Naive thymus-derived CD8-positive, alpha-beta T cell (primary cell): ENCODE measurements at places on chromosomes 7 and 10. TPM values are rescaled to one million over a fixed set of nuclear protein-coding genes. Genes with fewer than 3 reads are reported as not detected.

Gene VWDE
- total RNA-seq: 3.5 TPM

Gene GDF2
- total RNA-seq: not detected

Gene H2AZ2
- total RNA-seq: 156 TPM

Gene PIK3AP1
- total RNA-seq: 5.2 TPM

Gene DDC
- total RNA-seq: not detected

Gene MMP21
- total RNA-seq: 0.18 TPM

Gene CCDC3
- total RNA-seq: 0.10 TPM

Gene CREB5
- 0.23 TPM for total RNA-seq

Gene SPDYE9
- total RNA-seq: not detected

Gene C7orf57
- not detected for total RNA-seq

- H3K4me1 ChIP-seq: peaks cover 31% of the 10 kb centered on the region
- H3K27ac ChIP-seq: no peak overlapping the region
- H3K4me3 ChIP-seq: no peak overlapping the region
- peaks cover 7% of the 10 kb centered on the region for H3K36me3 ChIP-seq
- DNase-seq: no peak
- no peaks in the 10 kb centered on the region for H3K27me3 ChIP-seq
These were observed 2.8 kb downstream of the SAMD9L start for GRCh38 chr7:93145354-93145753.

DNA sequence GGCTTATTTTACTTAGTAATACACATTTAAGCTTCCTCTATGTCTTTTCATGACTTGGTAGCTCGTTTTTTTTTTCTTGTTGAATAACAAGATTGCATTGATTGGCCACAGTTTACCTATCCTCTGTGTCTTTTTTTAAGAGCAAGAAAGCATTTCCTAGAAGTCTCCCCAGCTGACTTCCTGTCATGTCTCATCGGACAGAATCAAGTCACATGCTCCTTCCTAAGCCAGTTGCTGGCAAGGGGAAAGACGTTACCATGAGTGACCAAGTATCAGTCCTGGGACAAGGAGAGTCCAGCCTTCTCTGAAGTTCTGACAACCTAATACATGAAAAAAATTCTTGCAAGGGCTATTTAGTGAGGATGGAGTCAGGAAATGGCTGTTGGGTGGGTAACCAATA lies 24.9 kb upstream of the SFRP5 start:
- H3K27ac ChIP-seq: peak overlapping the region; percentile 7

- H3K27me3 ChIP-seq: no peaks in the 10 kb centered on the region
- peaks cover 2% of the 10 kb centered on the region for H3K4me1 ChIP-seq
- peaks cover 3% of the 10 kb centered on the region for H3K36me3 ChIP-seq
- DNase-seq: no peak
- H3K27ac ChIP-seq: no peak overlapping the region
These were observed 34.2 kb upstream of the IGFBP3 start for GRCh38 chr7:45955286-45955685.

GRCh38 chr10:6161921-6162320 lies 40.8 kb upstream of the PFKFB3 start:
- no peaks in the 10 kb centered on the region for H3K27me3 ChIP-seq
- peaks cover 35% of the 10 kb centered on the region for H3K4me1 ChIP-seq
- peaks cover 18% of the 10 kb centered on the region for H3K36me3 ChIP-seq

DNA sequence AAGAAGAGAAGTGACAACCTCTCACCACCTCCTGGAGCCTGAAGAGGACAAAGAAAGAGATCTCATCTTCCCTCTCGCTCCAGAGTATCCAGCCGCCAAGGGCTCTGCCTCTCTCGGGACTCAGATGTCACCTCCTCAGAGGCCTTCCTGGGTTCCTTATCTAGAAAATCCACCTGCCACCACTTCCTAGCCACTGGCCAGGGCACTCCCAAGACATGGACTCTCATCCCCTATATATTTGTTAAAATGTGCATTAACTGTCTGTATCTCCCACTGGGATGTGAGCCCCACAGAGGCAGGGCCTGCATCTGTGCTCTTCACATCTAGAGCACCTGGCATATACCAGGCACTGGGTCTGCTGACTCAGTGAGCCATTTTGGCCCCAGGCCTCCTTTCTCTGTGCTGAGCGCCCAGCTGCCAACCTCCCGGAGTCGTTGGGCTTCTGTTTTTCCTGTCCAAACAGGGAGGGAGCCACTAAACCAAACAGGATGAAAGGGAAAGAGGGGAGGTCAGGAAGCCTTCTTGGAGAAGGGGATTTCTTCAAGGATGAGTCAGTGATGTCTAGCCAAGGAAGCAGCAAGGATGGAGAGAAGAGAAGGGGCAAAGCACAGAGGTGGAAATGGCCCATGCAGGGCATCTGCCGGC lies 58.9 kb downstream of the KCNMA1 start:
- H3K4me3 ChIP-seq: no peak overlapping the region
- H3K36me3 ChIP-seq: no peaks in the 10 kb centered on the region
- no peaks in the 10 kb centered on the region for H3K27me3 ChIP-seq
- no peaks in the 10 kb centered on the region for H3K4me1 ChIP-seq

GRCh38 chr7:8773518-8773917 lies 340.1 kb downstream of the NXPH1 start:
- no peaks in the 10 kb centered on the region for H3K36me3 ChIP-seq
- H3K27ac ChIP-seq: no peak overlapping the region
- H3K4me1 ChIP-seq: no peaks in the 10 kb centered on the region
- no peak overlapping the region for H3K4me3 ChIP-seq
- no peak for DNase-seq

DNA sequence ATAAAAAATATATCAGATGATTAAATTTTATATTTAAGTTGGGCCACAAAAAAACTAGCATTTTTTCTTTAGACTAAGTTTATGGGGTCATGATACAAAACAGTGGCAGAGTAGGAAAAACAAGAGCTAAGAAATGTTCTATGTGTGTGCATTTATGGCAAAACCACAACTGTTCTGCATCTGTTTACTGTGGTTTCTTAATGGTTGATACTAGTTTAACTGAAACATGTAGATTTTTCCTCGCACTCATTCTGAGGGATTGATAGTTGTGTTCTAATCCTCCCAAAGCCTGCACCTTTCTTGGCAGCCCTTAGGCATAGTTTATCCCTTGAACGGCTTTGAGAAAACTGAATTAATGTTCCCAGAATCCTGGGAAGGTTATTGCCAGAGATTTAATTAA lies 66.6 kb upstream of the PHYHIPL start:
- no peak overlapping the region for H3K27ac ChIP-seq
- DNase-seq: no peak
- no peaks in the 10 kb centered on the region for H3K4me1 ChIP-seq
- no peaks in the 10 kb centered on the region for H3K36me3 ChIP-seq
- H3K4me3 ChIP-seq: no peak overlapping the region
- H3K27me3 ChIP-seq: no peaks in the 10 kb centered on the region

DNA sequence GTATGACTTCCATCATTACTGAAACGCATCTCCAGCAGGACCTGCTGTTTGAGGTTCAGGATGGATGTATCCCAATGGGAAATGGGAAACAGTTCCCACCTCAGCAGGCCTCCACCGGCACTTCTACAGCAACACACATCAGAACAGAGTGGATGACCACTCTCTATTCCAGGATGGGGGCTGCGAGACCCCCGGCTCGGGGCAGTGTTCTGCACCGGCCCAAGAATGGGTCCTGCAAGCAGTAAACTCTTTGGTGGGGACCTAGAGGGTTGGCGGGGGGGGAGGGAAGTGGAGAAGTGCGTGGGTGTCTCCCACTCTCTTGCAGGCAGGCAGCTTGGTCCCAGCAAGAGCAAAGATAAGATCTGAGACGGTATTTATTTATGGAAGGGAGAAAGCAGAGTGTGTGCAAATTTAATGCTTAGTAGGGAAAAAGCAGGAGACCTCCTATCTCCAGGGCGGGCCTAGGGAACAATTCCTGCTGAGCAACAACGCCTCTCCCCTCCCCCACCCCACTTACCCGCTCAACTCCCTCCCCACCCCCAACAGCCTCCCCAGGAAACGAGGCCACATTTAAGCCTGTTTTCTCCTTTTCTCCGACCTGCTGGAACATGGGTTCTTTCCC lies 4.0 kb downstream of the SFMBT2 start:
- no peaks in the 10 kb centered on the region for H3K36me3 ChIP-seq
- peaks cover 75% of the 10 kb centered on the region for H3K4me1 ChIP-seq

- no peaks in the 10 kb centered on the region for H3K4me1 ChIP-seq
- H3K4me3 ChIP-seq: no peak overlapping the region
- DNase-seq: no peak
- H3K27me3 ChIP-seq: no peaks in the 10 kb centered on the region
- H3K27ac ChIP-seq: no peak overlapping the region
These were observed 44.0 kb upstream of the SEMA3A start for GRCh38 chr7:84238596-84238995.

DNA sequence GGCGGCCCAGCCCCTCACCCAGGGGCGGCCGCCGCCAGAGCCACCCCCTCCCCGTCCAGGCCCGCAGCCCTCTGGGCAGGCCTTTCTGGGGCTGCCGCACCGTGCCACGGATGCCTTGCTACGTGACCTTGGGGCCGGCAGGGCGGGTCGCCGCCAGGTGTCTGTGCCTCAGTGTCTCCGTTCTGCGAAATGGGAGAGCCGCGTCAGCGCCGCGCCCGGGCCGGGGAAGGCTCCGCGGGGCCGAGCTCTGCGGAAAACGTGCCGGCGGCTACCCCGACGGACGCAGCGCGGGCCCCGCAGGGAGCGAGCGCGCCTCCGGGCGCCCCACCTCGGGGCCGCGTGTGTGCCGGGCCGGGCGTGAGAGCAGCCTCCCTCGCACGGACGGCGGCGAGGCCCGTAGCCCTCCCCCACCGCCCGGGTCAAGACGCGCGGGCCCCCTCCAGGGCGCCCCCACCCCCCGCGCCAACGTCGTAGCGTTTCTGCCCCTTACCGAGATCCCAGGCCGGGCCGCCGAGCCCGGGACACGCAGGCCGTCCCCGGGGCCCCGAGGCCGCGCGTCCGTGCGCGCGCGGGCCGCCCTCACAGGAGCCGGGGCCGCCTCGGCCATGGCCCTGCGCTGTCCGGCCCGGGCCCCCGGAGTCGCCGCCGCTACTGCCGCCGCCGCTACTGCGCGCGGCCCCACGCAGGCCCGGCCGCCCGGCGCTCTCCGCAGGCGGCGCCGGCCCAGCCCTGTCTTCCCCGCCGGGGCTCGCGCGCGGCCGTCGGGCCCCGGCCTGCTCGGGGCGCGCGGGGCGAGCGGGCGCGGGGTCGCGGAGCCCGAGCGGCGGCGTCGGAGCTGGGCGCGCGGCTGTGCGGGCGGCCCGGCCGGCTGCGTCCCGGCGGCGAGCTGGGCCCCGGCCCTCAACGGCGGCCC lies 1.1 kb downstream of the ZNF777 start:
- H3K27ac ChIP-seq: no peak overlapping the region
- no peaks in the 10 kb centered on the region for H3K36me3 ChIP-seq
- no peak overlapping the region for H3K4me3 ChIP-seq
- peaks cover 22% of the 10 kb centered on the region for H3K4me1 ChIP-seq

DNA sequence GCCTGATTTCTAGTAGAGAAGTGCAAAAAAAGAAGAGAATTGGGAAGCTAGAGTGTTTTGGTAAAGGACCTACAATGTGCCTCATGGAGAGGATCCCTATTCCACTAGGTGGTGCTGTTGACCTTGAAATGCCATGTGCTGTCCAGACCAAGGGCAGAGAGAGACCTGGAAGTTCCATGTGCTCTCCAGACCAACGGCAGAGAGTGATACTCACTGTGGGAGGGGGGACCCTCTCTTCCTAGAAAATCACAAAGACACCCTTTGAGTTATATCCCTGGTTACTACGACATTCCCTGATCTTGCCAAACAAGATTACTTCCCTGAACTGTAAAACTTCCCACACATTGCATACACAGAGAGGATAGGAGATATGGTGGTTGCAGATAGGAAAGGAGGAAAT lies 212.7 kb upstream of the ZNF804B start:
- H3K4me1 ChIP-seq: no peaks in the 10 kb centered on the region
- no peak overlapping the region for H3K4me3 ChIP-seq
- H3K27me3 ChIP-seq: no peaks in the 10 kb centered on the region
- H3K27ac ChIP-seq: no peak overlapping the region

GRCh38 chr7:77438131-77438530 lies 22.0 kb upstream of the GSAP start:
- DNase-seq: no peak
- no peak overlapping the region for H3K4me3 ChIP-seq
- H3K36me3 ChIP-seq: no peaks in the 10 kb centered on the region
- H3K27me3 ChIP-seq: peaks cover 12% of the 10 kb centered on the region
- no peak overlapping the region for H3K27ac ChIP-seq
- H3K4me1 ChIP-seq: no peaks in the 10 kb centered on the region

DNA sequence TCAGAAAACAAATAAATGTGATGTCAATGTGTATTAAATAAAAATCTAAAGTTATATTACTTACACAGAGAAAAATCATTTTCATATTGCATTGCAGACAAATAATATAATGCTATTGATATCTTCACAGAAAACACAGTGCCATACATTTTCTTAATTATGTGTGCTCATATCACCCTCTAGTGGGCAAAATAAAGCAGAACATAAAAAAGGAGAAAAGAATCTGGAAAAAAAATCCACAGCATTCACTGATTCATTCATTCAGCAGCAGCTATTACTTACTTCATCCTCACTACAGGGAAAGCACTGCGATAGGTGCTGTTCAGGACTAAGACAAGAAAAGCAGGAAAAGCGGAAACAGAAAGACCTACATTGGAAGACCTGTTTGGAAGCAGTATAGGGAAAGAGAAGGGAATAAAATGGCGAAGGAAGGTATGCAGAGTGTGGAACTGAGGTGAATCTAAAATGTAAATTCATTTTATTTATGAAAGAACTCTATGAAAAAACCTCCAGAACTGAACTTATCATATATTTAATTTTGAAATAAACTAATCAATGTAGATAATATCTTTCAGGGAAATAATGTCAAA lies 73.2 kb downstream of the POT1 start:
- DNase-seq: no peak
- H3K36me3 ChIP-seq: peaks cover 27% of the 10 kb centered on the region
- H3K27me3 ChIP-seq: no peaks in the 10 kb centered on the region
- no peak overlapping the region for H3K4me3 ChIP-seq
- no peaks in the 10 kb centered on the region for H3K4me1 ChIP-seq

- no peaks in the 10 kb centered on the region for H3K36me3 ChIP-seq
- peaks cover 13% of the 10 kb centered on the region for H3K27me3 ChIP-seq
- DNase-seq: no peak
- H3K4me3 ChIP-seq: no peak overlapping the region
- no peak overlapping the region for H3K27ac ChIP-seq
- no peaks in the 10 kb centered on the region for H3K4me1 ChIP-seq
These were observed 17.9 kb downstream of the EBF3 start for GRCh38 chr10:129945941-129946760.
